NCI-H2029 treated with DMSO at 0.1 percent for 48 hours (cell line): ENCODE measurements at places on chromosomes 1 and 21.

DNA sequence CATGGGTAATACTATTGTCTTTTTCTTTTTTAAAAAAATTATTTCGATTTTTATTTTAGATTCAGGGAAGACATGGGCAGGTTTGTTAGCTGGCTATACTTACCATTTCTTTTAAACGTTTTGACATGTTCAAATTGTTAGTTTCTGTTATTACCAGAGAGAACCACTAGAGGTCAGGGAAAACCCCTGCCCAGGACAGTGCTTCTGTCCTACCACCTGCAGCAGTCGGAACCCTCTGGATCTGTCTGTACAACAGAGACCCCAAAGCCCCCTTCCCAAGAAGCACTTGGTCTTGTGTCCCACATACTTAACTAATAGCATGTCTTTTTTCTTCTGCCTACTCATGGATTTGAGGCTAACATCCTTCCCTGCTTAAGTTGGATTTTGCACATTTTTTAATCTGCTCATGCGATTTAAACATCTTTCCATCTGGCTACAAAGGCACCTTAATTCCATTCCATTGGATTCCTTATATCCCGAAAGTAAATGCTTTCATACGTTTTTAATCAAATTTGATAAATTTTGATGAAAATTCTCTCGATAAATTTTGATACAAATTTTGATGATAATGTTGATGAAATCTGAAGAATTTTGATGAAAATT is 10.0 kb upstream of the C1orf115 start:
- peak; percentile 15 for DNase-seq

GRCh38 chr1:108070662-108071061 is 105.7 kb upstream of the VAV3 start:
- DNase-seq, result no peak

- no peak for DNase-seq
Measured at GRCh38 chr1:45892068-45892785, 88.8 kb downstream of the MAST2 start.

DNA sequence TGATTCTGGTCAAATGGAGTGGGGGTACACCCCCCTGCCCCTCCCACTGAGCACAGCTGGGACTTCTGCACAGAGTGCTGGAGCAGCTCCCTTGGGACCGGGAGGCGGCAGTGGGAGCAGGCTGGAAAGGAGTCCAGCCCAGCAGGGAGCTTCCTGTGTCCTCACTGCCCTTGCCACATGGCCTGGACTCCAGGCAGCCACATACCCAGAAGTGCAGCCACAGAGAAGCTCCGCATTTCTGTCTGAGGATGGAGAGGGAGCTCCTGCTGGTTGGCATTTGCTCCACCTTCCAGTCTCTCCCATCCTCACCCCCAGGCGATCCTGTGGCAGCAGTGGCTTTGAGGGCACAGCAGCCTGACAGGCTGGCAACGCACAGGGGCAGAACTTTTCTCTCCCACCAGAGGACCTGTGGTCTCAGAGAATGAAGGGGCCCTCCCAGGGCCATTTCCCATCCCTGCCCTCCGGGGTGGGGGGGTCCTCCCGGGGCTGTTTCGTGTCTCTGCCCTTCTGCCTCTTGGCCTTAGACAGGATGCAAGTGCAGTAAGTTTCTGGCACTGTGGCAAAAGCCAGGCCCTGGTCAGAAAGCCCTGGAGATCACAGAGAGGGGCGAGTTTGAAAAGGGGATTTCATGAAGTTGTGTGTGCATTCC is 103.6 kb upstream of the COL6A1 start:
- no peak for DNase-seq

DNA sequence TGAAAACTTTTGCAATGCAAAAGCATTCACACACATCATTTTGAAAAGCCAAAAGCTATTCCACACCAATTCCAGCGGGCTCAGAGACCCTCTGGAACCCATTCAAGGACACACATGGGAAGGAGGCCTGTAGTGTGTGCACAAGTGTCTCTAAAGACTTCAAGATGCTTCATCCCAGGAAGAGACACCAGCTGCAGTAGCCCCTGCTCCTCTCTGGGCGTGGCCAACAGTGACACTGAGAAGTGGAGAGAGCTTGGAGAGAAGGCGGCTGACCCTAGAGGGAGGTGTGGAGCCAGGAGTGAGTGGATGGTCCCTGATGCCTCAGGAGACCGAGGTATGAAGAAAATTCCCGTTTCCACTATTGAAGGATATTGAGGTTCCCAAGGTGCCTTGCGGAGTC is 14.9 kb upstream of the TNNI1 start:
- no peak for DNase-seq

- peak; percentile 97 for DNase-seq
Measured at GRCh38 chr1:151539321-151540020, 638 bp upstream of the TUFT1 start.

DNA sequence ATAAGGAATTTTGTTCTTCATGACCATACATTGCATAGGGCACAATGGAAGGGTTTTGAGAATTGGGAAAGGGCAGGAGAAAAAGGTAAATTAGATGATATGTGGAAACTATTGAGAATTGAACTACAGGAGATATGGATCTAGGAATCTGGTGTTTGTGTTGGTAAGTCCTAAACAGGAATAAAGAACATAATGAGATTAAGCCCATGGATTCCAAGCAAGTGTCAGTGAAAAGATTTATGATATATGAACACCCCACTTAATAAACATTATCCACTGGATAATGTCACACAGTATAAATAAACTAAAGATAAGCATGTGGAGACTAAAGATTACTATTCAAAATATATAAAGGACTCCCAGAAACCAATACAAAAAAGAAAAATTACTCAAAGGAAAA is 98.2 kb downstream of the TNFSF18 start:
- DNase-seq, result no peak

DNA sequence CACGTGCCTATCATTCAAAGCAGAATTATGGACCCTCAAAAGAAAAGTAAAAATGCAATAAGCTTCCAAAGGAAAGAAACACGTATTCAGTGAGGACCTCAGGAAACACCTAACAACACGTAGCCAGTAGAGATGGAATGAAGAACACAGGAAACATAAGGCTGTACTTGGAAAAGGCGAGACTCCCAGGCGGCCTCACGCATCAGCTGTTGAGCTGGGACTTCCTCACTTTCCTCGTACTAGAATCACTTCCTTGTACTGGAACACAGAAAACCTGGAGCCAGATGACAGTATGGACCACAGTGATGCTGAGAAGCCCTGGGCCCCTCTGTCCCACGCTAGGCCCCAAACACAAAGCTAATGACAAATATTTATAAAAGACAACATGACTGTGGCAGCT is 94.4 kb upstream of the BACE2 start:
- DNase-seq, result no peak

- DNase-seq, result peak; percentile 44
Measured at GRCh38 chr1:246565751-246566127, 322 bp downstream of the TFB2M start.

- no peak for DNase-seq
Measured at GRCh38 chr1:232212253-232212652, 417.7 kb downstream of the SIPA1L2 start.

GRCh38 chr1:13681921-13682320 is 18.1 kb upstream of the PRDM2 start:
- DNase-seq, result no peak

DNA sequence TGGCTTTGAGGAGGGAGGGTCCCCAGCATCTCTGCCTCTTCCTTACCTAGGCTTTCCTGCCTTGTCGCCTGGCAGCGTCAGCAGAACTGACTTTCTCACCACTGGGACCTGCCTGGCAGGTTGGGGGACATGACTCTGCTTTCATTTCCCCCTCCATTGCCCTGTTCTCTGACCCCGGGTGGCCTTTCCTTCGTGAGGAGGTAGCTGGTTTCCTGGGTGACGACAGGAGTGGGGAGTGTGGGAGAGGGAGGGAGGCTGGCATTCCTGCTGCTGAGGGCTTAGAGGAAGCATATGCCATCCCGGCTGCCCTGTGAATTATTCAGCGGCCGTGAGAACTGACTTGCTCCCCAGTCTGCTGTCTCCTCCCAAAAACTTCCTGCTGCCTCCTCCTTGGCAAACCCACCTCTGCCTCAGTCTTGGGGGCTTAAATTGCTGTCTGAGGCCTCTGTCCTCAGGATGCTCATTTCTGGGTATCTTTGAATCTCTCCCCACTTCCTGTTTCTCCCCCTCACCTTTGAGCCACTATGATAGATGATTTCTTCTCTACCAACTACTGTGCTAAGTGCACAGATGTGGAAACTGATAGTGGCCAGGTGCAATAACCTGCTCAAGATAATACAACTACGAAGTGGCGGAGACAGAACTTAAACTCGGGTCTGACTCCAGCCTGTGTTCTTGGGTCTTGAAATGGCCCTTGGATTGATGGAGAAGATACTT is 182.0 kb upstream of the CSF3R start:
- DNase-seq, result no peak

- no peak for DNase-seq
Measured at GRCh38 chr1:184407816-184408510, 21.1 kb downstream of the C1orf21 start.

DNA sequence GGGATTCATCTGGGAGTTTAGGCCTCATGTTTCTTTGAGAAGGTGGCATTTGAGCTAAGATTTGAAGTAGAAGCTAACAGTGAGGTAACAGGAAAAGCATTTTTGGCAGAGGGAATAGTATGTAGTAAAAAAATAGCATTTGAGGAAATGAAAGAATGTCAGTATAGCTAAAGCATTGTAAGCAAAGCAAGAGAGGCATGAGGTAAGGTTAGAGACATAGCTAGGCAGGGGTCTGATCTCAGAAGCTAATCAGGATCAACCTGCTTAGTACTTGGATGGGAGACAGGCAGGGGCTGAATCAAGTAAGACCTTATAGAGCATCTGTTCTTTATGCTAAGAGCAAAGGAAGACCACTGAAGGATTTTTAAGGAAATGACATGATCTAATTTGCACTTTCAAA is 4.0 kb downstream of the POLR3C start:
- no peak for DNase-seq

DNA sequence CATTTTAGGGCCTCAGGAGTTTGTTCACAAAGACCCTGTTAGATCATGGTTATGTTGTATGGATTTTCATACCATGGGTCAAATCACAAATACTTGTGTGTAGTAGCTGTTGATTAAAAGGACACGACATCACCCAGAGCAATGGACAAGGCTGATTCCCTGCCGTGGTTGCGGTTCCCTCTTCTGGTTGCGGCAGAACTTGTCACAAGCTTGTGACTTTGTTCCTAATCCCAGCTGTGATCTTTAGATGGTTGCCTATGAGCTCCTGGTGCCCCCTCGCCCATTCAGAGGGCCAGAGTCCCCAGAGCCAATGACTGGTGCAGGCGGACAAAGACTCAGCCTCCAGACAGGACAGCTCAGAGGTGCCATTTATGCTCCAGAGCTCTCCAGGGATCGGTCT is 11.8 kb upstream of the SDHB start:
- DNase-seq, result no peak

GRCh38 chr21:45236481-45236880 is 51.2 kb downstream of the POFUT2 start:
- DNase-seq, result no peak

- DNase-seq, result no peak
Measured at GRCh38 chr1:200794506-200795065, 55.9 kb downstream of the CAMSAP2 start.

GRCh38 chr1:219427403-219427802 is 185.5 kb downstream of the ZC3H11B start:
- DNase-seq, result no peak

DNA sequence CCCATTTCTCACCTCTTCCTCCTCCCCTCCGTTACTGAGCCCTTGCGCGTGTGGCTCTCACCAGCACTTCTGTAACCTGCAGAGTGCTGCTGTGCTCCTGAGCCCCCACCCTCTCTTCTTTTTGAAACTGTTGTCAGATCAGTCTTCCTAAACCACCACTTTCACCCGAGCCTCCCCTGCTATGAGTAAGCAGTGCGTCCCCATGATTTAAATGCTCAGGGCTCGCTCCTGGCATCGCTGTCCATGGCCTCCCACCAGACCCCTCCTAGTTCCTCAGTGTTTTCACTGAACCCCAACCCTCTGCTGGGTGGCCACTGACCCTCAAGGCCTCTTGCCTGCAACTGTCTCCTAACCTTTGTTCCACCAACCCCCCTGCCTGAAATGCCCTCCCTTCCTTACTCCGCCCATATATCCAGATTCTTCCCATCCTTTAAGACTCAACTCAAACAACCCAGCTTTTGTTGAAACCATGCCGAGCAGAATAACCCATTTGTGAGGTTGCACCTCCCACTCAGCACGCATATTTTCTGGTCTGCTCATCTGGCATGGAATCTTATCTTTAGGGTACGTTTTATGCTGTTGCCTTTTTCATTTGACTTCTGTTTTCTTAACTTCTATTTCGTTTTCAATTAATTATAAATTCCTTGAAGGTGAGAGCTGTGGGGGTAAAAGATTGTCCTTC is 64.5 kb upstream of the FAM3B start:
- no peak for DNase-seq

GRCh38 chr1:210222340-210223006 is 10.1 kb upstream of the SERTAD4 start:
- DNase-seq, result peak; percentile 46

DNA sequence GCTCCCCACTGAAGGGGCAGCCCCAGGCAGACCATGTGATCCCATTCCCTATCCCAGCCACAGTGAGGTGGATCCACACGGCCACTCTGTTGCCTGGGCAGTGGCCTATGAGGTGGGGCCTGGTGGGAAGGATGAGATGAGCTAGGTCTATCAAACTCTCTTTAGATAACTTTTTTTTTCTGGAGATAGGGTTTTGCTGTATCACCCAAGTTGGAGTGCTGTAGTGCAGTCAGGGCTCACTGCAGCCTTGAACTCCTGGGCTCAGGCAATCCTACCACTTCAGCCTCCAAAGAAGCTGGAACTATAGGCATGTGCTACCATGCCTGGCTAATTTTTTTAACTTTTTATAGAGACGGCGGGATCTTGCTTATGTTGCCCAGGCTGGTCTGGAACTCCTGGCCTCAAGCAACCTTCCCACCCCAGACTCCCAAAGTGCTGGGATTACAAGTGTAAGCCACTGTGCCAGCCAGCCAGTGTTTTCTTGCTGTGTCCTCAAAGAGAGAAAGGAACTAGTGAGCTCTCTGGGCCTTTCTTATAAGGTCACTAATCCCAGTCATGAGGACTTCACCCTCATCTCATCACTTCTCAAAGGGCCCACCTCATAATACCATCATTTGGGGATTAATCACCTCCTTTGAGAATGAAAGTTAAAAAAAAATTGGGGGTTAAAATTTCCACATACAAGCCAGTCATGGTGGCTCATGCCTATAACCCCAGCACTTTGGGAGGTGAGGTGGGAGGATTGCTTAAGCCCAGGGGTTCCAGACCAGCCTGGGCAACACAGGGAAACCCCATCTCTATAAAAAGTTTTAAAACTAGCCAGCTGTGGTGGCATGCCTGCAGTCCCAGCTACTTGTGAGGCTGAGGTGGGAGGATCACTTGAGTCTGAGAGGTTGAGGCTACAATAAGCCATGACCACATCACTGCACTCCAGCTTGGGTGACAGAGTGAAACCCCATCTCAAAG is 36.6 kb downstream of the H3-3A start:
- no peak for DNase-seq

GRCh38 chr1:154860156-154860870 is 9.8 kb downstream of the KCNN3 start:
- no peak for DNase-seq
